ENCODE measurements at places on chromosomes 11 and 22.

- no peak for DNase-seq
Observed at GRCh38 chr11:1149545-1149944, 8.2 kb upstream of the MUC5AC start.

- no peak for DNase-seq
Observed at GRCh38 chr11:123235117-123235655, 40.1 kb upstream of the CLMP start.

DNA sequence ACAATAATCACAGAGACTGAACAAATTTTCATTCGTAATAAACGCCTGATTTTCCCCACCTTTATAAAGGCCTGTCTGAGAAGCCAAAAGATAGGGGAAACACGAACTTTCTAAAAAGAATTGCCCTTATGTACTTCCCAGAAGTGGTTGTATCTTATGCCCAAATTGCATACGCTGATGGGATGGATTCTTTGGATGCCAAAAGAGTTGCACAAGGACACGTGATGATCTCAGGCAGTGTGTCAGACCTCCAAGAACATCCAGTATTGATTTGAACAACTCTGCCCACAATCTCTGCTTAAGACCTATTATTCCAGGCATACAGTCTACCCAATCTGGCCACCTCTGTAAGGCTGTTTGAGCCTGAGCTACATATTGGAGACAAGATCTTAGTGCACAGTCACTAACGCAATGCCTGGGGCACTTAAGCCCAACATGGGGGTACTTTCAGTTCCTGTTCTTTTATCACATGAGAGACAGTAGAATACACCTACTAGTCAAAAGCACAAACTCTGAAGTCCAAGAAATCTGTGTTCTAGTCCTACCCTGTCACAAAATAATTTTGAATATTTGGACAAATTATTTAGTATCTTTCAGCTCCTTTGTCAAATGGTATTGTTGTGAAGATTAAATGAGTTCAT lies 38.9 kb downstream of the OR10A6 start:
- no peak for DNase-seq

GRCh38 chr22:47194476-47195155 lies 432.2 kb downstream of the TBC1D22A start:
- DNase-seq, result no peak

DNA sequence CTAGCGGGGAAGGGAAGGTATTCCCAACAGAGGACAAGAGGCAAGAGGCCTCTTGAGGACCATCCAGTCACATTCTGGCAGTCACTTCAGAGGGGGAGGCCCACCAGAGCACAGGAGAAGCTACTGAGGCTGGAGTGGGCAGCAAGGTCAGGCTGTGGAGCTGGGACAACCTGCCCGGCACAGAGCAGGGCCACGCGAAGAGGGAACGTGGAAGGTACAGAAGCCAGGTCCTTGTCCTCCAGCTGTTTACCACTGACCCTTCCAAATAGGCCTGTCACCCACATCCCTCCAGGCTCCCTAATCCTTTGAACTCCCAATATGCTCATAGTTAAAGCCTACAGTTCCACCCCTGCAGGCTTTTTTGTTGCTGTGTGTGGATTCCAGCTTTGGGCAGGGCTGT lies 76.9 kb downstream of the IGLL1 start:
- no peak for DNase-seq

- DNase-seq, result no peak
Observed at GRCh38 chr22:30195245-30196140, 51.1 kb downstream of the LIF start.

Measured in NCI-H1694 (cell line).